Hippocampal formation (tissue), 2 donors: ENCODE measurements at places on chromosomes 12 and 14.

DNA sequence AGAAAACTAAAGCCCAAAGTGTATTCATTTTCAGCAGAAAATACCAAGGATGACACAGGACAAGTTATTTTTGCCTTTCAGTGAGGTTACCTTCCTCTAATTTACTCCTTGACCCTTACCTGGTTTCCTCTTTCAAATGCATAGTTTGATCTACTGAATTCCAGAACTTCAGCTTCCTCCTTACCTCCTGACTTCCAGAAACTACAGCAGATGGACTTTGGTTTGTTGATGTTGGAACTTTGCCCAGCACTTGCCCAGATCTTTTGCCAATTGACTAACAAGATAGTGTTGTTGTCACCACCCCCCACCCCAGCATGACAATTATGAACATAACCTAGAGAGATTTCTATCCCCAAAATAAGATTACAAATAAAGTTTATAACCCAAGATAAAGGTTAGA is 63.2 kb downstream of the NAV3 start:
- DNase-seq: no peak

DNA sequence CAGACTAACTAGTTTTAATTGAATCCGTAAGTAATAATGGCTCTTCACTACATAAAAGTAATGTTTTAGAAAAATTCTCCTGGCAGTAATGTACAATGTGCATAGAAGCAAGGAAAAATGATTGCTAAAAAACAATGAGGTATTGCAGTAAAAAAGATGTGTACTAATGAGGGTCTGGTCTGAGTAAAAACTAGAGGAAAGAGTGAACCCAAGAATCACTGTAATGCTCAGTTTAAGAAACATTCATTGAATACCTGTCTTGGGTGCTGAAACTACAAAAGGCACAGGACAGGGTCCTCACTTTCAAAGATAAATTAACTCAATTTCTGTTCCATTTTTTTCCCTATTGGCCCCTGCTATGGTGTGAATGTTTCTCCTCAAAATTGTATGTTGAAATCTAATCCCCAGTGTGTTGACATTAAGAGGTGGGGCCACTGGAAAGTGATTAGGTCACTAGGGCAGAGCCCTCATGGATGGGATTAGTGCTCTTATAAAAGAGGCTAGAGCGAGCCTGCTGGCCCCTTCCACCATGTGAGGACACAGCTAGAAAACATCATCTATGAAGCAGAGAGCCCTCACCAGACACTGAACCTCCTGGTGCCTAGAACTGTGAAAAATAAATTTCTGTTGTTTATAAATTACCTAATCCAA is 51.6 kb downstream of the RPS6KA5 start:
- DNase-seq: no peak

- DNase-seq: no peak
These were observed 594.0 kb downstream of the KCNH5 start for GRCh38 chr14:62451221-62451620.

- DNase-seq: no peak
These were observed 16.5 kb upstream of the LUM start for GRCh38 chr12:91127751-91128150.

- DNase-seq: no peak
These were observed 728.8 kb downstream of the RPS29 start for GRCh38 chr14:48857366-48857765.

GRCh38 chr12:94699801-94700200 is 49.4 kb upstream of the TMCC3 start:
- no peak for DNase-seq

DNA sequence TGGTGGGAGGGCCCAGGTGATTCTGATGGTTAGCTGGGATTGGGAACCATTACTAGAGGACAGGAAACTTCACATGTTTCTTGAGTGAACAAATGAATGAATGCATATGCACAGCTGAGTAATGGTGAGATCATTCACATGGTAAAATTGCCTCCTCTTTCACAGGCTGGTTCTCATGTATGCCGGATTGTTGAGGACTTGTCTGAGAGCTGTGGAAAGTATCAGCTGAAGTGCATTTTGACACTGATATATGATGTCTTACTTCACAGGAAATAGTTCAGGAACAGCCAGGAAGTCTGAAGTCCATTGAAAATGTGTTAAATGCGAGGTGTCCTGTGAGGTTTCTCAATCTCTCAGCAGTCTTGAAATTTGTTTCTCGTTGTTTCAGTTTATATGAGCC is 77.6 kb upstream of the DACT1 start:
- DNase-seq: no peak
